Activated CD4-positive, alpha-beta T cell treated with anti-CD3 and anti-CD28 coated beads, Interleukin-2, amount 10 ng/mL, durations not matched to agents 24 days and 14 days (primary cell): ENCODE measurements at places on chromosomes 2 and 18. TPM values are rescaled to one million over a fixed set of nuclear protein-coding genes. Genes with fewer than 3 reads are reported as not detected.

GRCh38 chr2:12618576-12618975, 98.2 kb upstream of the TRIB2 start:
- H3K27me3 ChIP-seq, result peaks cover 2% of the 10 kb centered on the region
- H3K36me3 ChIP-seq, result no peaks in the 10 kb centered on the region
- H3K4me3 ChIP-seq, result no peak overlapping the region
- H3K27ac ChIP-seq, result no peak overlapping the region

Gene LYPD1
- not detected in 2 replicates for total RNA-seq

- H3K4me3 ChIP-seq, result no peak overlapping the region
- no peak for DNase-seq
- no peaks in the 10 kb centered on the region for H3K27me3 ChIP-seq
- H3K36me3 ChIP-seq, result no peaks in the 10 kb centered on the region
- peaks cover 2% of the 10 kb centered on the region for H3K4me1 ChIP-seq
Measured at GRCh38 chr2:27795868-27796277, 24.4 kb downstream of the MRPL33 start.

GRCh38 chr2:73981081-73982001, 3.4 kb upstream of the TET3 start:
- peaks cover 67% of the 10 kb centered on the region for H3K4me1 ChIP-seq
- peaks cover 5% of the 10 kb centered on the region for H3K36me3 ChIP-seq
- peak overlapping the region; percentile 65 for H3K4me3 ChIP-seq
- no peak overlapping the region for H3K27ac ChIP-seq

GRCh38 chr2:147356157-147356556, 488.7 kb upstream of the ACVR2A start:
- H3K27ac ChIP-seq, result no peak overlapping the region
- no peak for DNase-seq
- peaks cover 5% of the 10 kb centered on the region for H3K27me3 ChIP-seq
- H3K4me3 ChIP-seq, result no peak overlapping the region
- no peaks in the 10 kb centered on the region for H3K36me3 ChIP-seq
- peaks cover 1% of the 10 kb centered on the region for H3K4me1 ChIP-seq

- no peak overlapping the region for H3K27ac ChIP-seq
- H3K4me1 ChIP-seq, result no peaks in the 10 kb centered on the region
- H3K27me3 ChIP-seq, result no peaks in the 10 kb centered on the region
- H3K4me3 ChIP-seq, result no peak overlapping the region
Measured at GRCh38 chr2:170997893-170998597, 69.0 kb downstream of the GORASP2 start.

Gene FSIP2
- total RNA-seq, result 0.12 and 0.21 TPM in 2 replicates

- no peak overlapping the region for H3K27ac ChIP-seq
- DNase-seq, result no peak
- H3K36me3 ChIP-seq, result no peaks in the 10 kb centered on the region
- peaks cover 39% of the 10 kb centered on the region for H3K4me1 ChIP-seq
- H3K4me3 ChIP-seq, result no peak overlapping the region
- peaks cover 2% of the 10 kb centered on the region for H3K27me3 ChIP-seq
Measured at GRCh38 chr2:39516347-39517101, 79.4 kb upstream of the MAP4K3 start.

Gene CCDC68
- total RNA-seq, result not detected in 2 replicates

- H3K27ac ChIP-seq, result no peak overlapping the region
- no peak overlapping the region for H3K4me3 ChIP-seq
- H3K36me3 ChIP-seq, result peaks cover 2% of the 10 kb centered on the region
- H3K27me3 ChIP-seq, result no peaks in the 10 kb centered on the region
Measured at GRCh38 chr2:204024503-204024902, 87.9 kb downstream of the ICOS start.

Gene INPP5D
- total RNA-seq, result 43.6 and 45.8 TPM in 2 replicates

Gene ANKRD30B
- not detected in 2 replicates for total RNA-seq

- H3K27ac ChIP-seq, result no peak overlapping the region
- H3K36me3 ChIP-seq, result no peaks in the 10 kb centered on the region
- H3K27me3 ChIP-seq, result no peaks in the 10 kb centered on the region
- H3K4me3 ChIP-seq, result no peak overlapping the region
- H3K4me1 ChIP-seq, result peaks cover 2% of the 10 kb centered on the region
- DNase-seq, result no peak
Measured at GRCh38 chr2:185664384-185664783, 74.2 kb upstream of the FSIP2 start.

DNA sequence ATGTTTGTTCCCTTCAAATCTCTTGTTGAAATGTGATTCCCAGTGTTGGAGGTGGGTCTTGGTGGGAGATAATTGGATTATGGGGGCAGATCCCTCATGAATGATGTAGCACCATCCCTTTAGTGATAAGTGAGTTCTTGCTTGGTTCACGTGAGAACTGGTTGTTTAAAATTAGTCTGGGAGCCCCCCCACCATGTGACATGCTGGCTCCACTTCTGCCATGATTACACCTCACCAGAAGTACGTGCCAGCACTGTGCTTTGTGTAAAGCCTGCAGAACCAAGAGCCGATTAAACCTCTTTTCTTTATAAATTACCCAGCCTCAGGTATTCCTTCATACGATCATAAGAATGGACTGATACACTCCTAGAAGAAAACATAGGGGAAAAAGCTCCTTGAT, 10.1 kb downstream of the ABI2 start:
- H3K27me3 ChIP-seq, result no peaks in the 10 kb centered on the region
- no peak overlapping the region for H3K27ac ChIP-seq
- H3K36me3 ChIP-seq, result peaks cover 4% of the 10 kb centered on the region
- peaks cover 4% of the 10 kb centered on the region for H3K4me1 ChIP-seq
- DNase-seq, result no peak

Gene MBD2
- 195 and 200 TPM in 2 replicates for total RNA-seq

Gene ANKMY1
- total RNA-seq, result 24.8 and 26.7 TPM in 2 replicates
